ENCODE measurements at places on chromosomes 2 and 18.

DNA sequence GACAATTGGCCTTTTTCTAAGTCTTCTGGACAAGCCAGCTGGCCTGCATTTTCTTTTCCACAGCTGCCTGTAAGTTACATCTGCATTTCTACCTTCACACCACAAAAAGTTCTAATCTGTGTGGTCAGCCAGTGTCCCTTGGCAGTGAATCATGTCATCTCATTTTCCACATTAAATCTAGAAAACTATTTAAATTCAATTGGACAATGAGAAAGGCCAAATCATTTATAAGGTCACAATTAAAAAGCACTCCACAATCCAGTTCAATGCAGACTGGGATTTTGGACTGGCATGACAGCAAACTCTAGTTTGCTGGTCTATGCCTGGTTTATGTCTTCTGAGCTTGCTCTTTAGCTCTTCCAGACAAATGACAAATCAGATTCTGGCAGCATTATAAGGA, 494.2 kb upstream of the SPHKAP start:
- no peak for DNase-seq

DNA sequence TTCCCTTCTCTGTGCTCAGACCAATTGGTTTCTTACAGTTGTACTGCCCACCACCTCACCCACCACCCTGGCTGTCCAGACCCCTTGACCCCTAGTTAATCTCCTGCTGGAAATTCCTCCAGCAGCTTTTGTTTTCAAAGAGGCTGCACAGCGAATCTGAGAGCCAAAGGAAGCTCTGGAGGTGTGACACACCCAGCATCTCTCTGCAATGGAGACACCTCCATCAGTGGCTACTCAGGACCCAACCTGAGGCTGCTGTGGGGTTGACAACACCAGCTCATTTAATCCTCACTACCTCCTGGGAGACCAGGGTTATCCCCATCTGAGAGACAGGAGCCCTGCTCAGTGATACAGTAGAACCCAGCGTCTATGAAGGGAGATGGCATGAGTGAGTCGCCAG, 86.4 kb downstream of the BIN1 start:
- DNase-seq, result no peak

- DNase-seq, result no peak
Observed at GRCh38 chr2:125959047-125959446, 696.9 kb upstream of the GYPC start.

DNA sequence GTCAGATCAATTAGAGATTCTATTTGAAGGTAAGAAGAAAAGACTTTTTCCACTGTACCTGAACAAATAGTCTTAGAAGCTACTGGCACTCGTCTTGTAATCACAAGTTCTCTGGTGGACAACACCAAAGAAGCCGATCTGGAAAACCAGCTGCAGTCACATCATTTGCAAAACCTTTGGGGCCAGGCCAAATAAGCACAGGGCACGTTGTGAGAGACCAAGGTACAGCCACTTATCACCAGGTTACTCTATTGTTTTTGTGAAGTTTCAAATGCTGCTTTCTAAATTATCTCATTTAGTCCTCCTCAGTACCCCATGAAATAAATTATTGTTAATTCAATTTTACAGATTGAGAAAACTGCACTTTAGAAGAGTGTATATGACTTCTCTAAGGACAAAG, 18.5 kb downstream of the ROCK1 start:
- DNase-seq, result no peak

- no peak for DNase-seq
Observed at GRCh38 chr2:52084759-52085158, 1052.8 kb upstream of the NRXN1 start.

- DNase-seq, result no peak
Observed at GRCh38 chr2:190693533-190694232, 44.8 kb downstream of the NAB1 start.

GRCh38 chr18:7071600-7071999, 46.0 kb downstream of the LAMA1 start:
- DNase-seq, result no peak

GRCh38 chr18:79732721-79733025, 53.1 kb downstream of the CTDP1 start:
- DNase-seq, result no peak

- DNase-seq, result no peak
Observed at GRCh38 chr2:225494100-225494459, 94.6 kb downstream of the NYAP2 start.
